ENCODE measurements at places on chromosomes 11 and 22.

DNA sequence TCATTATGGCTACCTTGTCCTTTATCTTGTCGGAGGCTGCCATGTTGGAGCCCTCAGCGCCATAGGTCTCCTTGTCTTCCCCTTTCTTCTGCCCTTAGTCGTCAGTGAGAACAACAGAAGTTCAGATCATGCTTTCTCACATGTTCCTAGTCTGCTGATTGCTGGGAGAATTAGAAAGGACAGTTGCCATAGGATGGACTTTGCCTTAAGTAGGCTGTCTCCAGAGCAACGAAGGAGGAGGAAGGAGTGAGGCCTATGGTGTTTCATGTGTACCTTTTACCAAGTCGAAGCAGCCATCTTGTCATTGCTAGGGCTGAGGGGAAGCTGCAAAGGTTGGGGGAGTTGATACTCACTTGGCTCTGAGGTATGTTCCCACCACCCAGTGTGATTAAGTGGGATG, 62.6 kb downstream of the SYT13 start:
- no peak for DNase-seq

- DNase-seq = peak; percentile 35
These were observed 929 bp downstream of the PRDM10 start for GRCh38 chr11:130001461-130002351.

GRCh38 chr11:111834432-111835163, 36.8 kb downstream of the ALG9 start:
- DNase-seq = no peak

GRCh38 chr11:36356201-36356600, 60.1 kb downstream of the PRR5L start:
- DNase-seq = peak; percentile 73

GRCh38 chr11:100972046-100972445, 157.6 kb downstream of the PGR start:
- no peak for DNase-seq

DNA sequence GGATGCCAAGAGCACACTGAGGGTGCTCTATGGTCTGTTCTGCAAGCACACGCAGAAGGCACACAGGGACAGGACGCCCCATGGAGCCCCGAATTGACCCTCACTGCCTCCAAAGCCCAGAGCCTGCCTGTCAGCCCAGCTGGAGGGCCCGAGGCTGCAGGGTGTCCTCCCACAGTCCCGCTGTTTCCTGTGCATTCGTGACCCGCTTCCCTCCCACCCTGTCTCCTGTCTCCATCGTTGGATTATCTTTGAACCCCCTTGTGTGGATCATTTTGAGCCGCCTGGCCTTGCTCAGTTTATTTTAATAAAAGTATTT, 25.6 kb downstream of the PARVG start:
- DNase-seq = no peak

- DNase-seq = no peak
These were observed 277.3 kb upstream of the FAT3 start for GRCh38 chr11:91947215-91947820.

DNA sequence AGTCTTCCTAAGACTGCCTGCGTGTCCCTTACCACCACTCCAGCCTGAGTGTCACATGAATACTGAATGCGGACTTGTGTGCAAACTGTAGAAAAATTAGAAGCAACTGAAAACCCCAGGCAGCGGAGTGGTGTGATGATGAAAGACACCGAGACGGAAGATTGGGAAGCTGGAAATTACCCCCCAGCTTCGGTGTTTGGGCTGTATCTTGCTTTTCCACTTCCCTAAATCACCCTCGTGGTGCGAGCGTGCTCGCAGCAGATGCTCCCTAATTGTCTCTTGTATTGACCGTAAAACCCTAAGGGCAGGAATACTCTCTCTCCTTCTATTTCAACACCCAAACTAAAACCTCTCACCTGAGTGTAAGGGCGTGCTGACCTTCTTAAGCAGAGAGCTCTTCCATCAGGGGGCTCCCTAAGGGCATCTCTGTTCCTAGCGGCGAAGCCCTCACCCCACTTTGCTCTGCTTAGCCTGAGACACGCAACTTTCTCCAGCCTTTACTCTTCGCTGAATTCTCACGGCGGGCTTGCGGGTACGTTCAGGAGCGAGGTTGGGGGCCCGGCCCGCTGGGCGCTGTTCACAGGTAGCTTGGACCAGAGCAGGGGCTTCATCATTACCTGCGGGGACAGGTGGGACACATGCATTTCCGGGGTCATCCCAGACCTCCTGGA, 62.4 kb downstream of the CRYBB2 start:
- DNase-seq = no peak

DNA sequence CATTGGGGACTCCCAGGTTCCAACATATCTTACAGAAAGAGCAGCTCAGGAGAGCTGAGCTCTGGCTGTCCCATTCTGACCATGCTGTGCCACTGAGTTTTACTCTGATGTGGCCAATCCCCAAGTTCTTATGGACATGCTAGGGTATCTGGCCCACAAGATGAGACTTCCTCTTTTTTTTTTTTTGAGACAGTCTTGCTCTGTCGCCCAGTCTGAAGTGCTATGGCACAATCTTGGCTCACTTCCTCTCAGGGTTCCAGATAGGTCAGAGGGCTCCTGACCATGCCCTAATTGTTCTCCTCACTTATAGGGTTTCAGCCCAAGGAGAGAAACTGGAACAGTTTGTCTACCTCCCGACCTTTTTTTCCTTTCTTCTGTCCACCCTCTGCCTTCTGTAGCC, 152.3 kb upstream of the CCDC90B start:
- DNase-seq = no peak

- no peak for DNase-seq
These were observed 2.1 kb downstream of the ZP1 start for GRCh38 chr11:60869451-60869825.

DNA sequence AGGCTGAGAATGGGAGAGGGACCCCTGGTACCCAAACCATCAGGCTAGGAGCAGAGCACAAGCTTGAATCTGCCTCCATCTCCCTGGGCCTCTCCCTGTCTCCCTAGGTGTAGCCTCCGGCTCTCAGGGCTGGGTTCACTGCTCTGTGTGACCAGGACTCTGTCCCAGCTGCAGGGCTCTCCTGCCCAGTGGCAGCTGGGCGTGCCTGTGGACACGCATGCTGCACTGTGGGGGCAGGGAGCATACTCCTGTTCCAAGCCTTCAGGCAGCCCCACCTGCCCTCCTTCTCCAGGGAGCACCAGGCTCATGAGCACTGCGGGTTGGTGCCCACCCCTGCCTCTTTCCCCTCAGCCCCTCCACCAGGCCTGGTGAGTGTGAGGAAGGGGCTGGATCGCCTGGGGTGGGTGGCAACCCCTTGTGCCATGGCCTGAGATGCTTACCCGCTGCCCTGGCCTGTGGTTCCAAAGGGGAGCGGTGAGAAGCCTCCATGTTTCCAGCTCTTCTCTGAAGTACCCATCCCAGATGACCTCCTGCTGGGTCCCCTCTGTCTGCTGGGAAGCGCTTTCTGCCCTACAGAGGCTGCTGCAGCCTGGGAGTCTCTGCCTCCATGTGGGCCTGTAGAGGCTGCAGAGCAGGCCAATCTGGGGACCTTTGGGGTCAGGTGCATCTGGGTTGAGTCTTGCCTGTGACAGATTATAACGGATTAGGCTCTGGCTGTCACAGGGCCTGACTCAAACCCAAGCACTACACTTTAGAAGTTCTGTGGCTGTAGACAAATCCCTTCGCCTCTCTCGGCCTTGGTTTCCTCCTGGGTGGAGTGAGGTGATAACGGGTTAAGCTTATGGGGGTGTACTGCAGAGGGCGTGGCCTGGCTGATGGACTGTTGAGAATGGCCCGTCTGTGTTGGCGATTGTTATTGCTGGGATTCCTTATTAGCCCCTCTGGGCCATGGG, 43.7 kb downstream of the WNT11 start:
- no peak for DNase-seq

GRCh38 chr22:50219800-50220602, 19.2 kb downstream of the SELENOO start:
- DNase-seq = no peak

DNA sequence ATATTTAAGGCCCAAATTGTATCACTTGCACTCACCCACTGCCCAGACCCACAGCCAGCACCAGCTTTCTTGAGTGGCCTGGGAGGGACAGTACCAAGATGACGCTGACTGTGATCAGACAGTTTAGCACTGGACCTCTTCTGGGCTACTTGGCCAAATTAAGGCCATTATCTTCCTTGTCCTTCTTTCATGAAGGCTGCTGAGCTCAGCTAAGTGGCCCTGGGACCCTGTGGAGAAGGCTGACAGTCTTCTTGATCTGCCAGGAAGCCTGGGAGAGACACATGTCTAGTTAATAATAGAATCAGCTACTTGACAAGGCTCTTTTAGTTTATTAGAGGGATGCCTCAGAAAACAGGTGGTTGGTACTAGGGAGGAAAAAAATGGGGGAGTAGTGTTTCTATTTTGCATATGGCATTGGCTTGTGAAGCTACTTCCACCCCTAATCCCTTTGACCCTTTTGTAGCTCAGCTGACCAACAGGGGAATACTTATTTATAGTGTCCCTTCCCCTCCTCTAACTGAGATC, 127.9 kb upstream of the NTM start:
- DNase-seq = no peak

DNA sequence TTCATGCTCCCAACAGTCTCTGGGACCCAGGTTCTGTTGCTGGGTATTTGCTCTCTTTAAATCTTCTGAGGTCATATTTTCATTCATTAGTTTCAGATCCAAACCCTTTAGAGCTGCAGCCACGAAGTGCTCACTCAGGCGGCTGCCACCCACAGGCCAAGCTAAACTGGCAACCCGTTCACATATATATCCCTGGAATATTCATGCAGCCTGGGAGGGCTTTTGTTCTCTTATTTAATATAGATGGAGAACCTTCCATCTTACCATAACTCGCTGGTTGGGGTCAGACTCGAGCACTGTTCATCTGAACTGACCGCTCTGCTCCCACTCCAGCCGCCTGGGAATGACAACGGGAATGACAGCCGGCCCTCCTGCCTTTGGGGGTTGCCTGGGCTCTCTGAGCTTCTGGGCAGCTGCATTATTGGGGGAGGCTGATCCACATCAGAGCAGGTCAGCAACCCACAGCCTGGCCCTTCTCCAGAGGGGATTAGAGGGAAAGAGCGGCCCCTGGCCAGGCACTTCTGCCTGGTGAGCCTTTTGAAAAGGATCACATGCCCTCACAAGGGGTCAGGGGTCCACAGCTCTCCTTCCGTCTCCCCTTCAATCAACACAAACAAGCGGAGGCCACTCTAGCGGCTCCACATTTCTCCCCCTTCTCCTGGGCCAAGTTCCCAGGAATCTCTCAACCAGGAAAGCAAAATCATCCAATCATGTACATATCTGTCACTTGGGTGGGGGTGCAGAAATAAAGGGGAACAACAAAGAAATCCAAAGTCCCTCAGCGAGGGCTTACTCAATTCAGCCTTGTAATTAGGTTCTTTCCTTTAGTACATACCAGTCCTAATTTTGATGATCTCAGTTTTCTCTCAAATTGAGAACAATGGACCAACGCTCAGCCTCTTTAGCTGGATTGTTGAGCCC, 11.8 kb downstream of the TMEM184B start:
- DNase-seq = no peak

DNA sequence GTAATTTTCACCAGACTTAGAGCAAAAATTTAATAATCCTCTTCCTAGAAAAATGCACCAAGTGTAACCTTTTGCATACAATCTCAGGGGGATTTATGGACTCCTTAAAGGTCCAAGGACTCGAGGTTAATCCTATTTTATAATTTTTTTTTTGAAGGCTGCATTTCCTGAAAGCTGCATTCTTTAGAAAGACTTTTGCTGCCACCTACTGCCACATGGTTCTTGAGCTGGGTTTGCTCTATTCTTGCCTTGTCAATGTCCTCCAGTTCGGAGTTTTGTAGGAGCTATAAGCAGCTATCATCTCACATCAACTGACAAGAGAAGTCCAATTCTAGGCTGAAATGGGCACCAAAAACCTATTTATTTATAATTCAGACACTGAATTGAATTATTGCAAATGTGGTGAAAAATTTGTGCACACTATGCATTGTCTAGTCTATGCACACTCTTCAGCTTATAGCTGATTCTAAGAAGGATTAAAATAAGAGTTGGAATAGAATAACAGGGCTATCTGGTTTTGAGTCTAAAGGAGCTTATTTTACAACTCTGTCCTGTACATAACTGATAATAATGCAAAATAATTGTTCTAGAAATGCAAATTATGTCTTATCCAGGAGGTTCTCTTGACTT, 31.3 kb downstream of the TRAF6 start:
- DNase-seq = no peak

- peak; percentile 36 for DNase-seq
These were observed 7.0 kb upstream of the SH3BP1 start for GRCh38 chr22:37632174-37633088.

All from germinal center (tissue), 1 donor.